ENCODE measurements at places on chromosomes 7 and 10.

GRCh38 chr7:13829231-13829630 lies 160.2 kb downstream of the ETV1 start:
- no peak for DNase-seq

DNA sequence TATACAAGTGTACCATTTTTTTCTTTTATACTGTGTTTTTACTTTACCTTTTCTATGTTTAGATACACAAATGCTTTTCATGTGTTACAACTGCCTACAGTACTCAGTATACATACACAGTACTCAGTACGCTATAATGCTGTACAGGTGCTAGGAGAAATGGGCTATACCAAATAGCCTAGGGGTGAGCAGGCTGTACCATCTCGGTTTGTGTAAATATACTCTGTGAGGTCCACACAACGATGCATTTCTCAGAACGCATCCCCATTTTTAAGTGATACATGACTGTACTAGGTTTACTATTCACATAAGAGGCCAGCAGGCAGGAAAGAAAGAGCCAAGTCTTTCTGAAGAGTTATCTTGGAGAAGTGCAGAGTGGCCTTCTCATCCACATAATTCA lies 426.4 kb upstream of the MTPN start:
- DNase-seq: no peak

- no peak for DNase-seq
Measured at GRCh38 chr10:71968553-71969474, 4.6 kb downstream of the CHST3 start.

DNA sequence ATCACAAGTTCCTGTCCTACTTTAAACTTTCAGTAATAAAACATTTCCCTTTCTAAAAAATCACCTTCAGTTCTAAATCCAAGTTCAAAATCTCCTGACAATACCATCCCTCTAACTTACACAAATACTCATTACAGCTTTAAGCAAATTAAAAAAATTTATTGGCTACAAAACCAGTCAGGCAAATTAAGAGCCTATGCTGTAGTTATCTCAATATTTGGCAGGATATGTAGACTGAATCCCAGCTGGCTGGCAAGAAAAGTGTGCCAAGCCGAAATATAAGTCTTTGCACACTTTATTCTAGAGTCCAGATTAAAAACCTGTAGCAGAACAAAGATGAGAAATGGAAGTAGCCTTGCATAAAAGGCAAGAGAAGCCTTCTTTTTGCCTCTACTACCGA lies 9.5 kb downstream of the WAPL start:
- DNase-seq: no peak

DNA sequence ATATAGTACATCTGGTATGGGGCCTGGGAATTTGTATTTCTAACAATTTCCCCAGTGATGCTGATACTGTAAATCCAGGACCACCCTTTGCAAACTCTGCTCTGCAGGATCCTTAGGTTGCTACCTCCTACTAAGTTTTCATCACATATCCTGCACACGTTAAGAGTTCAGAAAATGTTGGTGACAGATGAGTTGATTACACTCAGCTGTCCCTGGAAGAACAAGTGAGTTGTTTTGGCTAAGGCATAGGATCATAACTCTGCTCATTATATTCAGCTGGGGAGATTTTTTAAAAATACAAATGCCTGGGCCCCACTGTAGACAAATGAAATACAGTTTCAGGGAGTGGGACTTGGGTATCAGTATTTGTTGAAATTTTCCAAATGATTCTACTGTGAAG lies 274.6 kb upstream of the HABP2 start:
- no peak for DNase-seq

- no peak for DNase-seq
Measured at GRCh38 chr10:79905322-79906314, 43.3 kb downstream of the SFTPD start.

- DNase-seq: no peak
Measured at GRCh38 chr10:129328546-129328945, 138.5 kb upstream of the MGMT start.

DNA sequence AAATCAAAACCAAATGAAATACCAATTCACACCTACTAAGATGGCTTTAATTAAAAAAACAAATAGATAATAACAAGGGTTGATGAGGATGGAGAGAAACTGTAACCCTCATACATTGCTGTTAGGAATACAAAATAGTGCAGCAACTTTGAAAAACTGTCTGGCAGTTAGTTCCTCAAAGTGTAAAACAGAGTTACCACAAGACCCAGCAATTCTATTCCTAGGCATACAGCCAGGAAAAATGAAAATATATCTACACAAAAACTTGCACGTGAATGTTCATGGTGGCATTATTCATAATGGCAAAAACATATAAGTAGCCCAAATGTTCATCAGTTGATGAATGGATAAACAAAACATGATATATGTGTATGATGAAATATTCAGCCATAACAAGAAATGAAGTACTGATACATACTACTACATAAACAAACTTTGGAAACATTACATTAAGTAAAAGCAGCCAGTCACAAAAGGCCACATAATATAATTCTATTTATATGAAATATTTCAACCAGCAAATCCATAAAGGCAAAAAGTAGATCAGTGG lies 83.5 kb downstream of the BRAF start:
- DNase-seq: no peak

DNA sequence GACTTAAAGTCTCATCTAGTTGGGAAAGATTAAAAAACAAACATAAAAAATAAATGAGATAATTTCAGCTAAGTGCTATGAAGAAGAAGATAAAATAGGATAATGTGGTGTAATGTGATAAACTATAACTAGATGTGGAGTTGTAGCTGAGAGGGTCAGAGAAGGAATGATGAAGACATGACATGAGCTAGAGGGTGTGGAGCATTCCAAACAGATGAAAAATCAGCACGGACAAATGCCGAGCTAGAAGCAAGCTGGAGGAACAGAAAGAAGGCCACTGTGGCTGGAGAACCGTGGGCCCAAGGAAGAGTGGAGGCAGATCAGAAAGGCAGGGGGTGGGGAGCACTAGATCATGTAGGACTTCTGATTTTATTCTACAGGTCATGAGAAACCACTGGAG lies 70.6 kb downstream of the CDK6 start:
- DNase-seq: no peak

DNA sequence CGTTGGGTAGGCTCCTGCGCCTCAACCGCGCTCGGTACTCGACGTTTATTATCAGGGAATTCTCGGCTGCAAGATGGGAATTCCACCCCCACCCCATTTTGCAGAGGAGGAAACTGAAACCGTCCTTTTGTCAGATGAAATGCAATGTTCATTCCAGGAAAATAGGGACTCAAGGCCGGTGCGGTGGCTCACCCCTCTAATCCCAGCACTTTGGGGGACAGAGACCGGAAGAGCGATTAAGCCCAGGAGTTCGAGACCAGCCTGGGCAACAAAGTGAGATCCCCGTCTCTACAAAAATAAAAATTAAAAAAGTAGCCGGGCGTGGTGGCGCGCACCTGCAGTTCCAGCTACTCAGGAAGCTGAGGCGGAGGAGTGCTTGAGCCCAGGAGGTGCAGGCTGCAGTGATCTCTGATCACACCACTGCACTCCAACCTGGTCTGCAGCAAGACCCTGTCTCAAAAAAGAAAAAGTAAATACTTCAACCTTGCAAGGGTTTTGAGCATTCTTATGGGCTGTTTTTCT lies 720 bp upstream of the RFC2 start:
- peak; percentile 29 for DNase-seq

GRCh38 chr7:131110297-131111080 lies 217.2 kb upstream of the MKLN1 start:
- DNase-seq: peak; percentile 21

GRCh38 chr10:92880233-92880861 lies 32.0 kb downstream of the EXOC6 start:
- no peak for DNase-seq

GRCh38 chr10:98456686-98457482 lies 10.1 kb upstream of the HPS1 start:
- DNase-seq: no peak

GRCh38 chr7:42202601-42203000 lies 34.4 kb downstream of the GLI3 start:
- DNase-seq: no peak

GRCh38 chr7:1260244-1260635 lies 27.6 kb downstream of the UNCX start:
- no peak for DNase-seq

GRCh38 chr10:33579996-33580395 lies 245.5 kb upstream of the NRP1 start:
- no peak for DNase-seq

- no peak for DNase-seq
Measured at GRCh38 chr10:2251631-2252030, 514.3 kb upstream of the ADARB2 start.

- DNase-seq: no peak
Measured at GRCh38 chr10:30413996-30414576, 19.9 kb upstream of the MAP3K8 start.

- no peak for DNase-seq
Measured at GRCh38 chr10:31962826-31963588, 34.4 kb upstream of the ARHGAP12 start.

DNA sequence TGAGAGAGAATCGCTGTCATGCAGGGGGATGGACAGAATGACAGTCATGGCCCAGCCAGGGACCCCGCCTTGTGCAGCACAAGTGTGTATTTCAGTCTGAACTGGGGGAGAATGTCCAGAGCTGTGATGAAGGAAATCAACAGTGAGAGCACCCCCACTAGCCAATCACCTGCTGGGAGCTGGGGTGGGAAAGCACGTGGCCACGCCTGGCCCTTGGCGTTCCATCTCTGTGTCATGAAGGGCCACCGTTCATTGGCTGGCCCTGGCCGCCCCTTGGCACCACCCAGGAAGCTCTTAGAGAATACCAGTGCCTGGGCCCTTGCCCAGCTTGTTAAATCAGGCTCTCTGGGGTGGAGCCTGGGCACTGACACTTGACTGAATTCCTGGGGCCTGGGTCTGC lies 22.8 kb downstream of the GRID1 start:
- no peak for DNase-seq

DNA sequence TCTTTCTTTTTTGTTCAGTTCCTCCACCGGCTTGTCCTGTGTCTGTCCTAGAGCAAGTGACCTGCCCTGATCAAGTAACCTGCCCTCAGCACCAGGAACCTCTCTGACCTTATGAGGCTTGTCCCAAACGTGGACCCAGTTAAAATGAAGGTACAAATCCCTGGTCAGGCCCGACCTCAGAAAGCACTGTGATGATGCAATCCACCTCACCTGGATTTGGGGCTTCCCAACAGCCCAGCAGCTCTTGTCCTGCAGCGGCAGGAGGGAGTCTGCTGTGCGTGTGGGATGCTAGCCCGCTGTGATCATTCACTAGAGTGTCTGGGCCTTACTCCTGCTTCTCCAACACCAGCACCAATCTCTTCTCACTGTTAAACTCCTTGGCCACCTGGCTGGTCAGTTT lies 11.2 kb downstream of the COL17A1 start:
- DNase-seq: no peak

GRCh38 chr7:141976524-141977245 lies 3.1 kb upstream of the TAS2R38 start:
- DNase-seq: no peak

- DNase-seq: no peak
Measured at GRCh38 chr7:55527307-55527706, 45.0 kb downstream of the VOPP1 start.

DNA sequence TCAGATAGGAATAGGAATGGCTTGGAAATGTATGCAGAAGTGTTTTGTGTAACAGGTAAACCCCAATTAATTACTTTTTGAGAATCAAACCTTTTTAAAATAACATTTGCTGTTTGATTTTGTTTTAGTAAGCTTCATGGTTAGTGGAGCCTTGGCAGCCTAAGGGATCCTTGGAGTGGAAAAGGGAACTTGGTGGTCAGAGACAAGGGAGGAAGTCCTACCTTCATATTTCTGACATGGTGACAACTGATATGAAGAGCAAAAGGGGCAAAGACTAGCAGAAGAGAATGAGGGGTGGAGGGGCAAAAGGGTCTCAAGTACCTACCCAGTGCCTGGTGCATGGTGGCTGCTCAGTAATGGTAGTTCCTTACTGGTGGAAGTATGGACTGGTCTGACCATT lies 32.3 kb downstream of the AHCYL2 start:
- no peak for DNase-seq

DNA sequence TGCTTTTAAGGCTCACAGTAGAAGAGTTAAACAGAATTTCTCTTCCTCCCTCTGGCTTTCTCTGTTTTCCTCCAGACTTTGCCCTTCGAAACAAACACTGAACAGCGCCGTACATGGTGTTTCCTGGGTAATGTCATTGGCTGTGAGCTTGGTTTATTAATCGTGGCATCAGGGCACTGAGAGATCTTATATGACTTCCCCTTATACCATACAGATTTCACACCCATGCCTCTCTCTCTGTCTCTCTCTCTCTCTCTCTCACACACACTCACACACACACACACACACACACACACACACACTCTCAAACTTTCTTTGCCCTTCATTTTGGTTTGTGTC lies 195.5 kb downstream of the CREB5 start:
- no peak for DNase-seq

GRCh38 chr7:127876393-127876792 lies 154.8 kb downstream of the LRRC4 start:
- no peak for DNase-seq

DNA sequence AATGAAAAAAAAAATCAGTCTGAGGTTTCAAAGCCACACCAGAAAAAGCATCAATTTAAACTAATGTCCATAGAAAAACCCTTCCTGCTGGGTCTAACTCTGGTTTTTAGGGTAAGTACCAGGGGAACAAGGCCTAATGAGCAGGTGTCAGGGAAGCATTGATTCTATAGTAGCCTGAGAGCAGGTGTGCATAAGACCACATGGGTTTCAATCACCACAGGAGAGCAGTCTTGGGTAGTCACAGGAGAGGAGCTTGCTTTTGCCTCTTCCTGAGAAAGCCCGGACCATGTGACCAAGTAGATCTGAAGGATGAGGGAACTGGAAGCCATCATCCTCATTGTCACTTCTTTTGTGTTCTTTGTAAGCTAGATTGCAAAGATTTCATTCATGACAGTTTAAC lies 66.3 kb upstream of the AGK start:
- no peak for DNase-seq

- no peak for DNase-seq
Measured at GRCh38 chr10:116752563-116752962, 10.2 kb upstream of the HSPA12A start.
